ENCODE measurements at places on chromosomes 4 and X.
A peak's percentile ranks its signal among the peaks of the same experiment; 100 is the strongest.

DNA sequence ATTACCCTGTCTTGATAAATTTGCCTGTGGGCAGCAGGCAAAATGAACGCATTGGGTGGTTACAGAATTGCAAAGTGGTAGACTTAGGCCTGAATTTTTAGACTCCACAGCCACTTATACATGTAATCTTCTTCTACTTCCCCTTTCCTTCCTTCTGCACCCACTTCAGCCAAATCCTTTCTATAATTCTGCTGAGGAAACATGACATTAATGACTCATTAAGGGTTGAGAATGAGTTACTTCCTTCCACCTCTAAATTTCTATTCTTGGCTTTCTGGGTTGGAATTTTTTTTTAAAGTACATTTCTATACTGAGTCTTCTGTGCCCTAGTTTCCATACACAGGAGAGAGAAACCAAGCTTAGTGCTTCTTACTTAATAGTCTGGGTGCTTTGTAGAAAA, 10.1 kb downstream of the PAPSS1 start:
- no peak for DNase-seq

DNA sequence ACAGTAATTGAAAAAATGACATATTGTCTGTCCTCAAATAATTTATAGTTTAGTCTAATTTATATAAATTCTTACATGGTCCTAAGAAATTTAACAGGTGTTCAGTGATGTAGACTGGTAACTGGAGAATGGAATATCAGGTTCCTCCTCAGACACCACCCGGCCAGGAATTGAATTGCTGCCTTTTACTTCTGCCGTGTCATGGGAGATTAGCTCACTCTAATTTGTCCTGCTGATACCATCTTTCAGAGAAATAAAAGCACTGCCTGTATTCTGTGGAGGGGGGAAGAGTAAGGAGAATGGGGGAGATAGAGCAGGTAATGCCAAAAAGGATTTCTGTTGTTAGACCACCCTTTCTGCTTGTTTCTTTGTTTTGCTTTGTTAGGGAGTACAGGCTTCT, 125.2 kb upstream of the KLHL4 start:
- no peak for DNase-seq

- DNase-seq, result no peak
Observed at GRCh38 chr4:101258883-101259282, 88.4 kb downstream of the PPP3CA start.

GRCh38 chr4:149095001-149095400, 652.8 kb upstream of the NR3C2 start:
- DNase-seq, result no peak

GRCh38 chr4:78770091-78770642, 6.0 kb upstream of the BMP2K start:
- DNase-seq, result no peak

DNA sequence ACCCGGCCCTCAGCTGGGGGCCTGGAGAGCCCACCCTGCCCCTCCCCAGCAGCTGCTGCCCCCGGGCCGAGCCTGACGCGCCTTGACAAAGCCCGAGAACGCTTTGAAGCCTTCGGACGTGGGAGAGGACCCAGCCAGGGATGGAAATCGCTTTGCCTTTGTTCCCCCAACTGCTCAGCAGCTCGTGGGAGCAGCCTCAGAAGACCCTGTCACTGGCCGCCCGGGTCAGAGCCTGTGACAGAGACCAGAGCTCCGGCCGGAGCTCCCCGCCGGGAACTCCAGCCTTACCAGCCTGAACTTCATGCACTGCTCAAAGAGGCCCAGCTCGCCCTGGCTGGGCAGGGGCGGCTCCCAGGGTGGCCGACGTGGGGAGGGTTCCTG, 2.6 kb upstream of the SLC6A8 start:
- DNase-seq, result no peak

DNA sequence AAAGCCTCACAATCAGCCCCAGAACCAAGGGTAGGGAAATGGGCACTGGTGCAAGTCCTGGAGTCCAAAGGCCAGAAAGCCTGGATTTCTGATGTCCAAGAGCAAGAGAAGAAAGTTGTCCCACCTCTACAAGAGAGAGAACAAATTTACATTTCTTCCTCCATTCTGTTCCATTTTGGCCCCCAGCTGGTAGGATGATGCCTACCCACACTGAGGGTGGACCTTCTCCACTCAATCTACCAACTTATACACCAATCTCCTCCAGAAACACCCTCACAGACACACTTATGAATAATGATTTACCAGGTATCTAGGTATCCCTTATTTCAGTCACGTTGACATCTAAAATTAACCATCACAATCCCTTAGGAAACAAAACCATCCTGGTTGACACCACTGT, 367.8 kb upstream of the GRIA3 start:
- no peak for DNase-seq

GRCh38 chrX:10190367-10190766, 33.6 kb downstream of the CLCN4 start:
- DNase-seq, result no peak

GRCh38 chr4:55884093-55884850, 30.8 kb downstream of the EXOC1 start:
- no peak for DNase-seq

- no peak for DNase-seq
Observed at GRCh38 chr4:104491481-104492182, 3.1 kb downstream of the CXXC4 start.

GRCh38 chr4:1050486-1051213, 39.2 kb downstream of the FGFRL1 start:
- DNase-seq, result no peak

DNA sequence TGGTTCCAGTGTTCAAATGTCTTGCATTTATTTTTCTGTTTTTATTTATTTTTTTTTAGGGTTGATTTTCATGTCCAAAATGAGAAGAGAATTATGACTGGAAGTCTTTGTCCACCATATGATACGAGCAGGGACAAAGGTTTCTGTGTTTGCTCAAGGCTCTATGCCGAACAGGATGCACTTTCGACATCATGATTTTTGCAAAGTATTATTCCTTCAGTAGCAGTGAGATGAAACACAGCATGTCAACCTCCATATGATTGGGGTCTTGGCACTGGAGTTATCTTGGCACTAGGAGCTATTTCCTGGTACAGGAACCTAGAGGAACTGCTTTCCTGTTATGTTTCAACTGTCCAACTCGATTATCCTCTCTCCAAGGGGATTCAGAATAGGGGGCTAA, 72.6 kb downstream of the UCHL1 start:
- no peak for DNase-seq

DNA sequence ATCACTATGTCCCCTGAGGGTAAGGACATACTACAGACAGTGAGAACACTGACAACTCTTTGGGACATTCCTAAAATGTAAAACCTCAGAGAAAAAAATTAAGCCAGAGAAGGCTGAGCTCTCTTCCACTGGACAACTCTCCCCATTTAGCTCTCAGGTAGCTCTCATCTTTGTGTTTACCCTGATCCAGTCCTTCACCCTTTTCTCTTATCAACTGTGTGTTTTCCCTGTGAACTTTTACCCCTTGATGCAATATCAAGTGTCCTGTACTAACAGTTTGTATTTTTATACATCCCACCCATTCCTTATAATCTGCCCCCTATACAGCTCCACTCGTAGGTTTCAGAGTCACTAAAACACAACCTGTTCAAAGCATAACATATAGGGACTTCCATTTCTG, 182.6 kb downstream of the STIM2 start:
- no peak for DNase-seq

GRCh38 chr4:7160439-7160838, 31.9 kb upstream of the SORCS2 start:
- no peak for DNase-seq

DNA sequence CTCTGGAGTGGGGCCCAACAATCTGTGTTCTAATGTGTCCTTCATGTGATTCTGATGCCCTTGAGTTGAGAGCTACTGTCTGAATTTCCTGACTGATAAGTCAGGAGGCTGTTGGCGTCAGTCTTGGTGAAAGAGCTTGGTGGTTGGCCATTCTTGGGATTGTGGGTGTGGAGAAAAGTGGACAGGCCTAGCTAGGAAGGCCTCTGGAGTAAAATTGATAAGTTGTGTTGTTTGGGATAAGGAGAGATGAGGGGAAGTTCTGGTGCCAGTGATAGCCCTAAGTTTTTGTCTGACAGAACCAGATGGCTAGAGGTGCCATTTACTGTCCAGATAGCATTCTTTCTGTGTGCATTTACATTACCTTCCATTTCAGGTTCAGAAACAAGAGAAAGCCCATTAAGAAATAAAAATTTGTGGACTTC, 11.7 kb downstream of the NSD2 start:
- no peak for DNase-seq

- DNase-seq, result no peak
Observed at GRCh38 chr4:71526637-71527406, 188.0 kb downstream of the SLC4A4 start.

DNA sequence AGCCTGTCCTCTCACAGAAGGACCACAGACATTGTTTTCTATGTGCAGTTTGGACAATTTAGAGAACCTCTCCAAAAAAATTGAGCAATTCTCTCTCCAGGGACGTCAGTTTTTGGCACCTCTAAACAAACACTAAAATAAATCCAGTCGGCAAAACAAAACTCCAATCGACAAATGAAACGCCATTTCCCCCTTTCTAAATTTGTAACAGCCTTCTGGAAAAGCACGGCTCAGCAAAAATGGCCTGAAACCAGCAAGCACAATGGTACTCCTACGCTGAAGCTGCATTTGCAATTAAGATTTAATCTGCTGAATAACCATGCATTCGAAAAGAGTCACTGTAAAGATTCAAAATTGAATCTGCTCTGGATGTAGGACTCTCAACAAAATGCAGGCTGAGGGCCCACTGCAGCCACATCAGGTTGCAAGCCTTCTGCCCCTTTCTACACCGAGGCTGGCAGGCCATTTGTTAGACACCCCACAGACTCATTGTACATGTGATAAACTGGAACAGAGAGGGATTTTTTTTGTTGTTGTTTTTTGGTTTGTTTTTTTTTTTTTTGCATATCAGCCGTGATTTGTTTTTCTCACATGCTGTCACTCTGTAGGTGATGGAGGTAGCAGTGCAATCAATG, 79.9 kb upstream of the MAP3K15 start:
- no peak for DNase-seq

- no peak for DNase-seq
Observed at GRCh38 chr4:76543378-76543777, 108.3 kb downstream of the SHROOM3 start.

GRCh38 chr4:127993151-127993550, 27.9 kb downstream of the ABHD18 start:
- DNase-seq, result no peak

GRCh38 chr4:184420402-184420801, 53.9 kb downstream of the IRF2 start:
- no peak for DNase-seq

- DNase-seq, result no peak
Observed at GRCh38 chrX:80267790-80268189, 152.5 kb upstream of the TENT5D start.

DNA sequence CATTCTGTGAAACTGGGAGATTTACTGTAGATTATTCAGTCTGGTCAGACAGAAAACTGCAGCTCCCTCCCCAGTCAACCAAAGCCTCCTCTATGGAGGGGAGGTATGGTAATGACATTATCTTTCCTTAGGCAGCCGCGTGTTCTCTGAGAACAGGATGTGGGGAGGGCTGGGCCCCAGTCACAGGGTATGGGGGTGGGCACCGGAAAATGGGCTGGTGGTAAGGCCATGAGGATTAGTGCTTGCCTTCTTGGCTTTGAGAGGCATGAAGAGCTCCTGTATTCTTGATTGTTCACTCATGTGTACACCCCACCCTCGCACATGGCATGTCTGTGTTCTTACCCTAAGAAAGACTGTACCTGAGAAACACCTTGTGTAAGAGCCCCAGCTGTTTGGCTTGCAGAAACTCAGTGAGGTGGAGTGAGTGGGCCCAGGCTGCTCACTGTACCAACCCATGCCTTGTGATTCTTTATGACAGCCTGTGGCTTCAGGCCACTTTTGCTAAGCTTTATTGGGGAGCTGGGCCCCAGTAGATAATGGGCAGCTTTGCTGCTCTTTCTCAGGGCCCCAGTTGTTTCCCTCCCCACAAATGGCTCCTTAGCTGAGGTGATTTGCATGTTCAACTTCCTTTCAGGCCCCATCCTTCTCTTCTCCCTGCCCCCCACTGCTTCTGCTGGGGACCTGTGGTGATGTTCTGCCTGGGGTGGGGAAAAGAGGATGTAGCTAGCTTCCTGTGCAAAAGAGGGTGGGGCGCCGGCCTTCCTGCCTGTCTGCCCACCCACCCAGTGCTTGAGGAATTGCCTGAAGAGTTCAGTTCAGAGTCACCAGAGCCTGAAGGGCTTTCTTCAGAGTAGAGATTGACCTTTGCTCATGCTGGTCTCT, 30.7 kb downstream of the MSN start:
- DNase-seq, result peak; percentile 37

GRCh38 chr4:42655921-42656678, 805 bp downstream of the ATP8A1 start:
- DNase-seq, result no peak

DNA sequence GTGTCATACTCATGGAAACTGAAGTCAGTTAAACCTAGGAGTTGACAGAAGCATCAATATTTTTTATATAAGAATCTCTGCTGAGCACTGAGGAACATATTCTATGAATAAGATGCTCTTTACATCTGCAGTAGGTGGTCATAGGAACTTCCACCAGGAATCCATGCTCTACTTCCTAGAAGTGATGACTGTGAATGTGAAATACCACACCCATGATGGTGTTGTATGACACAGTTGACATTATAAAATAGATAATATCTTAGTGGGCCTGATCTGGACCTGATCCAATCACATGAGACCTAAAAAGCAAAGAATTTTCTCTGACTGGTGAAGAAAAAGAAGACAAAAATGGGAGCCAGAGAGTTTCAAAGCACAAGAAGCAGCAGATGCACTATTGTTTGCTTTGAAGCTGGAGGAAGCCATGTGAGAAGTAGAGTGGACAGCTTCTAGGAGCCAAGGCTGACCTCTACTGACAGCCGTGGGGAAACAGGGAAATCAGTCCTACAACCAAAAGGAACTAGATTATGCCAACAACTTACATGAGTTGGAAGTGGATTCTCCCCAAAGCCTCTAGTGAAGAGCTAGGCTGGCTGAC, 68.6 kb upstream of the HS3ST1 start:
- no peak for DNase-seq

DNA sequence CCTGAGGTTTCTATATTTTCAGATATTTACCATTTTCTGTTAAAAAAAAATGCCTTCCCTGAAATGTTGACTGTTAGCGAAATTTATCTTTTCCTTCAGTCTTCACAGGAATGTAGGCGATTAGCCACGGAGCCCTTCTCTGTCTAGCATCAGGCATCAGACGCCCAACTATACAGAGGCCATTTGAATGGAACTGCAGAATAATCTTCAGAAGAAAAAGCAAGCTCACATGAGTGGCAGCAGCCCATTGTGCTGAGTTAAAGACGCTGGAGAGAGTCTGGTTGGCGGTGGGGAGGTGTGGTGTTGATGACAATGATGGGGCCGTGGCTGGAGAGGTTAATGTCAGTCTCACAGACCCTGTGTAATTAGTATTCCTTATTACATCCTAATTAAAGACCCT, 196.8 kb upstream of the LEF1 start:
- DNase-seq, result no peak

GRCh38 chrX:21781525-21781924, 23.6 kb upstream of the SMPX start:
- no peak for DNase-seq

DNA sequence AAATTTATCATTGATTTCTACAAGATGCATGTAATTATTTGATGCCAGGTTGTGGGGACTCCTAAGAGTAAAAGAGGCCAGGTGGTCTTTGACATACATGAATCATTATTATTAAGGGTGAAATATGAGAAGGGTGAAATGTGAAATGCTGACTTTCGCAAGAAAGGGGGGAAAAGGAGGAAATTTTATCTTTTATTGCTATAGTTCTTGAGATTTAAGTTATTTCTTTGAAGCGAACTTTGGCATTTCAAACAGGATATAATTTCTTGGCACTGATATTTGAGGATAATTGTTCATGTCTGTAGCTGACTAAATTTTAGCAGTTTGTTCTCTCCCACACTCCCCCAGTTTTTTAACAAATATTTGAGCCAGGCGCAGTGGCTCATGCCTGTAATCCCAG, 80.1 kb downstream of the TMEM131L start:
- DNase-seq, result no peak
